ENCODE measurements at places on chromosomes 13 and 19.

DNA sequence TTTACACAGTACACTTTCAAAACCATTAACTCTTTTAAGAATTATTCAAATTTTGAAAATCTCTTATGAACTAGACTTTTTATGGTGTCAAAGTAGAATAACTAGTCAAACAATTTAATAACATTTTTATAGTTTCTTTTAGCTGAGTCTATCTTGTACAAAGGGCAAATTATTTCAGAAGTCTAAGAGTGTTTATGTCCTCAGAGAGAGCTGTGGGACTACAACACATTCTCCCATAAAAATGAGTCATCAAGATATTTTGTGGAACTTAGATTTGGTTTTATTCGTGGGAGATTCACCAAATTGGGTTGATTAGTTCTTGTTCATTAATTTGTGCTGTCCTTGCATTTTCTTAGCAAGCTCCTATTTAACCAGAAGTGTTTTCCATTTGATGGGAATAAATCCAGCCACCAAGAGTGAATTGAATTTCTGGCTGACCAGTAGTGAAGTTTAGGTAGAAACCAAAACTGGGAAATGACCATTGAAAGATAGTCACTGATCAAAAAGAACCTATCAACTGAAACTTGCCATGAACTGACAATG, 291.0 kb downstream of the DLEU7 start:
- no peak for DNase-seq

DNA sequence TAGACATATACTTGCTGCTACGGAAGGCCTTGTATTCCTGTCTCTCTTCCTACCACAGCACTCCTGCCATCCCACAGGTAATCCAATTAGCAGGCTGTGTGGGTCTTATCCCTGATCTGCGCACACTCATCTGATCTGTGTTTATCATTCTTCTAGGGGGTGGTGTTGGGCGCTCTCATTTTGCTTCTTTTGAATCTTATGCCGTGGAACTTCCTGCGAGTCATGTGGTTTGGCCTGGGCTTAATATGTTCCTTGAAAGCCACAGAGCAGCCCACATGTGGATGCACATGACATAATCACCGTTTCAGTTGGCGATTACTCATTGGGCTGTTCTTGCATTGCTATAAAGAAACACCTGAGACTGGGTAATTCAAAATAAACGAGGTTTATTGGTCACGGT, 7.5 kb downstream of the RASA3 start:
- peak; percentile 84 for DNase-seq

GRCh38 chr19:39084732-39085080, 538 bp downstream of the ACP7 start:
- no peak for DNase-seq

DNA sequence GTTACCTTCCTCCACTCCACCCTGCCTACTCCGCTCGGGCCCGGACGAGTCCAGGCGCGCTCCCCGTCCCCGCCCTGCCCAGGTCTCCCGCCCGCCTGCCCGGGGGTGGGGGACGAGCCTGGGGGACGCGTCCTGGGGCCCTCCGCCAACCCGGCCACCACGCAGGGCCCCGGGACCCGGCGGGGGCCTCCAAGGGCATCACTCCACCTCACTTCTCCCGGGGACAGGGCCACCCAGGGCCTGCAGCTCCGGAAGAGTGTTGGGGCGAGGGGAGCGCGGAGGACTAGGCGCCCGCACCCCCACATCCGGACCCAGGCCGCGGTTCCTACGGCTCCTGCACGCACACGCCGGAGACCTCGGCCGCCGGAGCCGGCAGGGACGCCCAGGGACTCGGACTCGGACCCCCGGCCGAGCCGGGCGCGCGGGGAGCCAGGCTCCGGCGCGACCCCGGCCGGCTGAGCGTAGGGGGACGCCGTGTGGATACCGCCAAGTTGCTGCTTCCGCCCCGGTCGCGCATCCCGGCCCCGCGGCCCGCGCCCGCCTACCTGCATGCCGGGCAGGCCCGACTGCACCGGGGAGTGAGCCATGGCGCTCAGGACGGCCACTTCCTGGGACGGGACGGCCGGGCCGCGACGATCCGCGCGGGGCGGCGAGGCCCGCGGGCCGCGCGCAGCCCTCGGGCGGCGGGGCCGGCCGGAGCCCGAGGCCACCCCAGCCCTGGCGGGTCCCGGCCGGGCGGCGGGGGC, 534 bp downstream of the STK24 start:
- peak; percentile 39 for DNase-seq

DNA sequence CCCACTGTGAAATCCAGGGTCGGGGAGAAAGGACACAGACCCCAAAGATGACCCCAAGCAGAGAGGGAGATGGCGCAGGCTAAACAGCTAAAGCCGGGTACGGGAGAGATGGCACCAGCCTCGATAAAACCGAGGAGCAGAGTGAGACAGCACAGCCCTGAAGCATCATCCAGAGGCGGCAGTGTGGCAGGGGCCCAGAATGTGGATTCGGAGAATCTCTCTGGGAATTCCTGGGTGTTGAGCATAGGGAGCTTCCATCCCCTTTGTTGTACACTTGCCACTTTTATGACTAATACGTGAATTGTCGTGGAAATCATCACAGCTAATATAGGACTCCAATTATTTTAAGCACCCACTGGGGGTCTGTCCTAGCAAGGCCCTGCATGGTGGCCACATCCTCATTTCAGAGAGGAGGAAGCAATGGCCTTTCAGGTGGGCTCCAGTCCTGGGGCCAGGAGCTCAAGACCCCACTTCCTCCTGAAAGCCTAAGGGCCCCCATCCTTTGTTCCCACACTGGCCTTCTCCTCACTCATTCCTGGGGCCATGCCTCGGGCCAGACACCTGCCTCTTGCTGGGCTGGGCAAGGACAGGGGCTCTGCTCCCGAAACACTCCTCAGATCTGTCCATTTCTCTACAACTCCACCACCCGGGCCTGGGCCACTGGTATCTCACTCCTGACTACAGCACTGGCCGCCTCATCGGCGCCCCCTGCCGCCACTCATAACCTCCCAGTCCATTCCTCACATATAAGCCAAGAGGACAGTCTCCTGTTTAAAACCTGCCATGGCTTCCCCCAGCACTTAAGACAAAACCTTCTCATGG, 29.3 kb upstream of the ATP1A3 start:
- DNase-seq = peak; percentile 9

DNA sequence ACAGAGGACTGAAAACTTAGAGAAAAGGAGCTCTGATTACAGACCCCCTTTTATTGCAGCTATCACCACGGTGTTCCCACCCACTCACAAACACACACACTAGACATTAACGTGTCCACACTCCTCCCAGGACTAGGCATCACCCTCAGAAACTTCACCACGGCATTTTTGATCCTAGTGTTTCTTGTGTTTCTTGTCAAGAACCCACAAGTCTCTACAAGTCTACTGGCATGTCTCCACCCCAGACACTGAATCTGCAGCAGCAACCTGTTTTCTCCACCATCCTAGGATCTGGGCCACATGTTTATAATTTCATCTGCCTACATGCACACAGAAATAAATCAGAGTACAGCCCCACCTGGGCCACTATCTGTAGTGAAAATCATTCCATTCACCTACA, 4.3 kb downstream of the ZNF486 start:
- no peak for DNase-seq

- no peak for DNase-seq
Observed at GRCh38 chr13:106846571-106847448, 278.9 kb upstream of the ARGLU1 start.

DNA sequence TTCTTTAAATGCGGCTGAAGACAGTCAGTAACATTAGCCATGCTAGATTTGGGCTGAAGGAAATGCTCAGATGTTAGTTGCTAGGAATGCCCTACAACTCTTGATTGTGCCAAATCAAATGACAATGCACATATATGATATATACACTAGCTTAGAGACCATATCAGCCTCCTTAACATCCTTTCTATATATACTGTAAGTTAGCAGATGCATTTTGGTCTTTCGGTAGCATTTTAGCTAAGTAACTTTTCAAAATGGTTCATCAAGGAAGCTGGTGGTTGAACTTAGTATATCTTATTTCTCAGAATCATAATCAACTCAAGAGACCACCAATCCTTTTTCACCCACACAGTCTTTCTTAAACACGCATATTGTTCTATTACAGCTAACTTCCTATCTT, 14.1 kb upstream of the ENOX1 start:
- DNase-seq = no peak

- DNase-seq = no peak
Observed at GRCh38 chr13:90577726-90578125, 769.8 kb upstream of the MIR17HG start.

- DNase-seq = no peak
Observed at GRCh38 chr13:72259528-72259927, 392.5 kb upstream of the DACH1 start.

- DNase-seq = no peak
Observed at GRCh38 chr19:47521473-47522180, 6.8 kb upstream of the NAPA start.

DNA sequence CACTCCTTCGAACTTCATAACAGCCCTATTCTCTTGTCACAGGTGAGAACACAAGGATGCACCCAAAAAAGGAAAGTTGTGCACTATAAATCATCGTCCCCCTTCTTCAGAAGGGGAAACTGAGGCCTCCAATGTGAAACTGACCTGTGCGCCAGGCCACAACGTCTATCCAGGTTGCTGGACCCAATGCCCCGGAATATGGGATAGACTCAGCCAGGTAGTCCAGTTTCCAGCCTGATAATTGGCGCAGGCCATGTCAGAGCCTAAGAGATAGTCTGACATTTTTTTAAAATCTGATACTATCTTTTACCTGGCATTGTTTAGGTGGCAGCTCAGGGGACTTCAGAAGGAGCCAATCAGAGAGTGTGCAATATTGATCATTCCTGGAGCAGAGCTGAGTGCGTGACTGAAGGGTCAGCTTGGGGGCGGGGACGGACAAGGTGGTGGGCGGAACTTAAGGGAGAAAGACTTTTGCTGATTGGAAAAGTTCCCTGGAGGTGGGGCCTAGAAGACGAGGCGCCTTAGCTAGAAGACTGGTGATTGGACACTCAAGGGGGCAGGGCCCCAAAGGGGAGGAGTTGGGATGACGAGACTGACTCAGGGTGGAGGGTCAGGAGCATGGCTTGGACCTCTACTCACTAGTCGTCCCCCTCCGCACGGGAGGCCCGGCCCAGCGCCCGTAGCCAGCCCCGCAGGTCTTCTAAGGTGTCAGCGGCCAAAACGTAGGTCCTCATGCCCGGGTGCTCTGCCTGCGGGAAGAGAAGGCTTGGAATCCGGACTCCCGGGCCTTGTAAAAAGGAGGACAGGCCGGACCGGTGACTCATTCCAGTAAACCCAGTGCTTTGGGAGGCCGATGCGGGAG, 8.5 kb downstream of the PLEKHA4 start:
- no peak for DNase-seq

DNA sequence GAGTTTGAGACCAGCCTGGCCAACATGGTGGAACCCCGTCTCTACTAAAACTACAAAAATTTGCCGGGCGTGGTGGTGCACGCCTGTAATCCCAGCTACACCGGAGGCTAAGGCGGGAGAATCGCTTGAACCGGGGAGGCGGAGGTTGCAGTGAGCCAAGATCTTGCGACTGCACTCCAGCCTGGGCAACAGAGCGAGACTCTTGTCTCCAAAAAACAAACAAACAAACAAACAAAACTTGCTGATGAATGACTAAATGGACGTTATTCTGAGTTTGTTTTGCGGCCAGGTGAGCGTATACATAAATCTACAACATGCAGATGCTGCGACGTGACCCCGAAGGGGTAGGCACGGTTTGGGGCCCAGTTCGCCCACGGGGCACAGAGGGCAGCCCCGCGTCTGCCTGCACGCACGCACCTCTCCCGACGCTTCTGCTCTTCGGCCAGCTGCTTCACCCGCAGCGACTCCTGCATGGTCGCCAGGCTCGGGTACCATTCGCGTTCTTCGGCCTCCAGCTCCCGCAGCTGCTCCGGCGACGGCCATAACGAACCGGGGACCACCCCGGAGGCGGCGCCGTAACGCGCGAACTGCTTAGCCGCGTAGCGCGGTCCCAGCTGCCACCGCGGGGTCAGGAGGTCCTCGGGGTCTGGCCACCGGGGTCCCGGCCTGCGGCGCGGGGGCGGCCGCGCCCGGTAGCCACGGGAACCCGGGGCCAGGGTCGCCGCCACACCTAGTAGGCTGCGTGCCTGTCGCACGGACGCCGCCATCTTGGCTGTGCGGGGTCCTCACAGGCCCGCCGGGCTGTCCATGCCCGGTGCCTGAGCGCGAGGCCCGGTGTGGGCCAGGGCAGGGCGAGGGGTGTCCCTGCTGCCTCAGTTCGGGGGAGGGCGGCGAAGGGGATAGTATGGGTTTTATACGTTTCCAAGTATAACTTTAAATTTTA, at the start of gene GADD45GIP1:
Gene GADD45GIP1 (minus strand): TSS at position 778 of the 943 bp plus-strand sequence. CDS start 11 bp downstream, at position 767.
- DNase-seq = peak; percentile 84

DNA sequence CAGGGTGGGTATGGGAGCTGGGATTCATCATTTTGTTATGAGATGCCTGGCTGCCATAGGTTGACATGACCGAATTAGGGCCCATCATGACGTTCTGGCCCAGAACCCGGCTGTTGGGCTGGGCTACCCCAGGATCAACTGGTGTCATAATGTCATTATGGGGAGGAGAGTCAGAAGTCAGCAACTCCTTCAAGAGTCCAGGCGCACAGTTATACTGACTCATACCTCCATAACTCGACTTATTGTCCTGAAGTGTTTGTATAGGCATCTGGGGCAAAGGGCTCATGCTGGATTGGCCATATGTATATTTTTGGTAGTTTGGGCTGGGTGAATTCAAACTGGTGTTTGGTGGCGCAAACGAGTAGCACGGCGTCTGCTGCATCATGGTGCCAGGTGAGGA, 106.5 kb downstream of the FOXO1 start:
- no peak for DNase-seq

DNA sequence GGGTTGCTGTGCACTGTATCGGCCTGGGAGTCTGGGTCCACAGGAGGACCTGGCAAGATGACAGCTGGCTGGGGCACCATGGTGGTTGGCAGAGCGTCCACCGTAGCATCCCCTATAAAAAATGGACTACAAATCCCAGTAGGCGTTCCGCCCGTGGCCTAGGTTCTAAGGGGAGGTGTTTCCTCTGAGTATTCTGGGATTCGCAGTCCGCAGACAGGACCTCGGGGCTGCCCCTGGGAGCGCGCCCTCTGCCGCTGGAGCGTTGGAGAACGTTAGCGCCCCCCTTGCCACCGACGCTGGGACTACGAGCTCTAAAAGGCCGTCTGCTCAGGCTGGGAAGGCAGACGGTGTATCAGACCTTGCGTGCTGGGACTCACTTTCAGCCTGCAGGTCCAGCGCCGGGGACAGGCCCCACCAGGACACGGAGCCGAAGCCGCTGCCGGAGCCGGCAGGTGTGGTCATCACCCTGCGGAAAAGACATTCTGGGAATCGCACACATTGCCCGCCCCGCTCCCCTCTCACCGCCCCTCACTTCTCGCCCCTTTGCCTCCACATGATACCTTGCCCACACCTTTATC, 372 bp downstream of the DNAAF3 start:
- DNase-seq = peak; percentile 25

GRCh38 chr19:42989851-42990250, 36.4 kb downstream of the PSG11 start:
- DNase-seq = no peak

- DNase-seq = no peak
Observed at GRCh38 chr19:5826531-5827341, 12.8 kb downstream of the FUT6 start.

GRCh38 chr19:17320435-17320834, 11.1 kb downstream of the DDA1 start:
- no peak for DNase-seq
